ENCODE measurements at places on chromosomes 3 and 15.

DNA sequence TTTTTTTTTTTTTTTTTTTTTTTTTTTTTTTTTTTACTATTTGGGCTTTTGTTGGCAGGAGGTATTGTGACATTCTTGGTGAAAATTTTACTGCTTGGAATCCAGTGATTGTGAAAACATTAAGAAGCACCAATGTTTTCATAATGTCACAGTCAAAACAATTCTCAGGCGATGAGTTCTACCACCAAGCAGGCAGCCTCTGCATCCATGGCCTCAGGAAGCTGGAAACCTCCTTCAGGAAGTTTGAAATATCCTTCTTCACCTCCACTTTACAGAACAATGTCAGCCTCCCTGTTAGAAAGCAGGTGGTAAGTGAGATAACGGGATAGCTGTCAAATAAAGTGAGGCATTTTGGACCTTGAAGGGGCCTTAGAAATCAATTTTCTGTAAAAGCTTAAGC is 98.3 kb downstream of the MEX3B start:
- no peak for DNase-seq

DNA sequence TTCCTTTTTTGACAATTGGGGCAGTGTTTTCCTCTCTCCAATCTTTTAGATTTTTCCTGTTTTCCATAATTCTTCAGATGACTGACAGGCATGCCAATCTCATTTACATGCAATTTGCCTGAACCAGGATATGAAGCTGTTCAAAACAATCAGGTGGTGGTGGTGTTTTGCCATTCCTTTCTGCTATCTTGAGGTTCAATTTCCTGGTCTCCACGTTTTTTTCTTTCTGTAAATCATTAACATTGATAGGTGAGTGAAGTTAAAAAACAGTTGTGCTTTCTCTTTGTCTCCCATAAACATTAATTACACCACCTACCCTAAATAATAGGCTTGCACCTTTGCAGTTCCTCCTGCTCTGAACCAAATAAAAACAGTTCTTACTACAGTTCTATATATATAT is 49.1 kb downstream of the C2CD4A start:
- DNase-seq = no peak

GRCh38 chr3:96083610-96084009 is 730.8 kb upstream of the EPHA6 start:
- no peak for DNase-seq

- DNase-seq = no peak
These were observed 132.9 kb upstream of the TMCO5A start for GRCh38 chr15:37801529-37801928.

DNA sequence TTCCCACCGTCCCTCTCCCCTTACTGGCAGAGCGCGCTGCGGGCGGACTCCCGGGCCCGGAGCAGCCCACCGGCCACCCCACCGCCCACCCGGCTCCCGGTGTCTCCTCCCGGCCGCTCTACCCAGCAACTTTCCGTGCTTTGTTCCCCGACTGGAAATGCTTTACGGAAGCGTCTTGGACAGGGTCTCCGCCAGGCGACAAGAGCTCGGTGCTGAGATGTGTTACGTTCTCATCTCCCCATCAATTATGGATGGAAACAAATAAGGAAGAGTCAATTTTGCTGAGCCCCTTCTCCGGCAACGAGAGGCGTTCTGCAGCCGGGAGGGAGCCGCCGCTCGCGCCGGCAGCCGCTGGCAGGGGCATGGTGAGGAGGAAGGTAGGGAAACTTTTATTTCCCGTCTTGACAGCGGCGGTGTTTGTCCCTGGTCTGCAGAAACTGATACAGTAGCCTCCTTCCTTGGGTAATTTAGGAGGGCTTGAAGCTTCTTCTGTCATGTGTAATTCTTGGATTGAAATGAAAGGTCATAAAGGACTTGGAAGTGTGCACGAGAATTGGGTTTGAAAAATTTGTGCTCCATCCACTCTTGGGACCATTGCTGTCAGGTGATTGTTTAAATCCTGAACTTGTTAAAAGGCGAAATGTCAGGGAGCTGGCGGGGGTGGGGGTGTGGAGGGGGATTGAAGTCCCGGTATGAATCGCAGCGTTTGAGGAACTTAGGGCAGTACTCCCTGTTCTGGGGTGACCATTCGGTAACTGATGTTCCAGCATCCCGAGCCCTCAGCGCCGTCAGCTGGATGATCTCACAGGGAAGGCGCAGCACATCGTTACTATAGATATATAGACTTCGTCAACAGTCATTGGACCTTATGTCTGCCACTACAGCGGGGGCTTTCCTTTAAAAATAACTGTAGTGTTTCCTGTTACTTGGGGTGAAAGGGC is 1.5 kb downstream of the SEMA6D start:
- no peak for DNase-seq

- no peak for DNase-seq
These were observed 589.0 kb upstream of the DPPA4 start for GRCh38 chr3:109926376-109926775.

GRCh38 chr3:116192464-116192863 is 252.8 kb downstream of the LSAMP start:
- DNase-seq = no peak

- no peak for DNase-seq
These were observed 17.6 kb downstream of the EMC7 start for GRCh38 chr15:34084086-34084485.

DNA sequence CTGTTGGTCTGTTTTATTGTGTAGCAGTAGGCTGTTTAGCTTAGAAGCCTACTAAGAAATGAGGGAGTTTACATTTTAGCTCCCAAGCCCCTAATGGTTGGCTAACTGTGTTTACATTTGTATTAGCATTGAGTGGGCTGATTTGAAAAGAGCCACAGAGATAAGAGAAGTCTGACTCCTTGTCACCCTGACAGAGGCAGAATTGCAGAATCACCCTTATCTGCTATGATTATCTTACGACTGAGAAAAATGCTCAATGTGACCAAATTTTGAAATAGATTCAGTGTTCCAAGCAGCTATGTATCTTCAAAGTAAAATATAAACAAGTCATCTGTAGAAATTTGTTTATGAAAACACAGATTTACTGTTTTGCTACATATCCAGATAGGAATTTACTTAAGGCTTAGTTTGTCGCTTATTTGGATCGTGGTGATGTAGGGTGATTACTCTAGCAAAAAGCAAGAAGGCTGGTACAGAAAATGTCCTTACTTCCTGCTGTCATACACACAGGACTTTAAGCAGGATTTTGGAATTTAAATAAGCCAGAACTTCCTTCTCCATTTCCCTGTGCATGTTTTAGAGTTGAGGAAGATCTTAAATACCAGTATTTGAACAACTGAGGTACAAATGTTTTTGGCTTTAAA is 19.0 kb downstream of the SEMA6D start:
- DNase-seq = no peak

DNA sequence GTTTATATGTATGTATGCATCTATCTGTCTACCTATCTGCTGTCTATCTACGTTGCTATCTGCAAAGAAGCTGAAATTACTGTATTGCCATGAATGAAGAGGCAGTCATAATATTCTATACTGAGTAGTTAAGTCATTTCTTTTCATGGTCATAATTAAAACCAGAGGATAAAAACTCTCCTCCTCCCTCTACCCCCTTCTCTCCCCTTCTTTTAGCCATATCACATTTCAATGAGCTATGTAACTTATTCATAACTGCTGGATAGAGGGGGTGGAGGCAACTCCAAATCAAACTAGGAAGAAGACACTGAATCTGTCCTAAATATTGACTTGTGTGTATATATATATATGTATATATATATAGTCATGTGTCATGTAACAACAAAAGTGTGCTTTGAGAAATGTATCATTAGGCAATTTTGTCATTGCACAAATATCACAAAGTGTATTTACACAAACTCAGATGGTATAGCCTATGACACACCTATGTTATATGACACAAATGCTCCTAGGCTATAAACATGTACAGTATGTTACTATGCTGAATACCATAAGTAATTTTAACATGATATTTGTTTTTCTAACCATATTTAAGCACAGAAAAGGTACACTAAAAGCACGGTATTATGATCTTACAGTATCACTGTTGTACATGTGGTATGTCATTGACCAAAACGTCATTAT is 229.7 kb upstream of the KCNMB2 start:
- no peak for DNase-seq

DNA sequence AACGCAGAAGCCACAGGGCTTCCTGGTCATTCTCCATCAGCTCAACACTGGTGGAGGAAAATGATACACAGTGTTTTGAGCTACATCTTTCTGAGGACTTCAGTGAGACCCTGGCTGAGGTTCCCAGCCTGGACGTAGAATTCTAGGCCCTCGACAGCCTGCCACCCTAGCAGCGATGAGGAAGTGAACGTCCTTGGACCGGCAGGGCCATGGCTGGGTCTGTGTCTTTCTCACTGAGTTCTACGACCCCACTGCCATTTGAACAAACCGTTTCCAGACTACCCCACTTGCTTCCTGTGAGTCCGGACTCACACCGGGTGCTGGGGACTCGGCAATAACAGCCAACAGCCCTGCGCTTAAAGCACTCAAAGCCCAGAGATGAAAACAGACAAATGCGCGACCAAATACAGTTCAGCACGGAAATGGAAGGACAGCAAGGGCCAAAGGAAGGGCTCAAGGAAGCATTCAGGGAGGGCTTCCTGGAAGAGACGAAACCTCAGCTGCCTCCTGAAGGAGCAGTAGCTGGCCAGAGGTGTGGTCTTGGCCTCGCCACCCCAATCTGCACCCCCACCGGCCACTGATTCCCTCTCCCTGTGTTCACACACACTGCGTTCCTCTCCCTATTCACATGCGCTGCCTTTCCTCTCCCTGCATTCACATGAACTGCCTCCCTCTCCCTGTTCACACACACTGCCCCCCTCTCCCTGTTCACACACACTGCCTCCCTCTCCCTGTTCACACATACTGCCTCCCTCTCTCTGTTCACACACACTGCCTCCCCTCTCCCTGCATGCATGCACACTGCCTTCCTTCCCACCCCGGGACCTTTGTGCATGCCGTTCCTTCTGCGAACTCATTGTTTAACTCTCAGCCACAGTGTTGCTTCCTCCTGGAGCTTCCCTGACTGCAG is 136.3 kb upstream of the PRR20G start:
- DNase-seq = no peak

DNA sequence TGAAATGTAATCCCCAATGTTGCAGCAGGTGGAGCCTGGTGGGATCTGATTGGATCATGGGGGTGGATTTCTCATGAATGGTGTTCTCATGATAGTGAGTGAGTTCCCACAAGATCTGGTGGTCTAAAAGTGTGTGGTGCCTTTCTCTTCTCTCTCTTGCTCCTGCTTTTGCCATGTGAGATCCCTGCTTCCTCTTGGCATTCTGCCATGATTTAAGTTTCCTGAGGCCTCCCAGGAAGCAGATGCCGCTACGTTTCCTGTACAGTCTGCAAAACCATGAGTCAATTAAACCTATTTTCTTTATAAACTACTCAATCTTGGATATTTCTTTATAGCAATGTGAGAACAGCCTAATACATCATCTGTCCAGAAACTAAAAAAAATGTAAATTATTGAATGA is 298.3 kb downstream of the MEX3B start:
- no peak for DNase-seq

- DNase-seq = no peak
These were observed 117.0 kb upstream of the ARL6 start for GRCh38 chr3:97647441-97647982.

DNA sequence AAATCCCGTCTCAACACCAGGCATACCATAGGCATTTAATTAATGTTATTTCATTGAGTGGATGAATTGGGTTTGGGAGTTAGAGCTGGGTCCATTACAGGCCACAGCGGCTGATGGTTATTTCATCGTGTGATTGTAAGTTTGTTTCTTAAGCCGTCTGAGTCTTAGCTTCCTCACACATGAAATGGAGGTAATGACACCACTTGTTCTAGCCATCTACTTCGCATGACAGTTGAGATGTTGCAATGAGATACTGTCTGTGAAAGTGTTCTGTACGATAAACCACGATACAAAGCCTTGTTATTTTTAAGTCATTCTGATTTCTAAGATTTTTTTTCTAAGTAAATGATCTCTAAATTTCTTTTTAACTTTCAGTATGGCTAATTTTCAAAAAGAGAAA is 8.6 kb upstream of the TP63 start:
- no peak for DNase-seq

- no peak for DNase-seq
These were observed 51.1 kb upstream of the SPATA12 start for GRCh38 chr3:57009367-57009766.

DNA sequence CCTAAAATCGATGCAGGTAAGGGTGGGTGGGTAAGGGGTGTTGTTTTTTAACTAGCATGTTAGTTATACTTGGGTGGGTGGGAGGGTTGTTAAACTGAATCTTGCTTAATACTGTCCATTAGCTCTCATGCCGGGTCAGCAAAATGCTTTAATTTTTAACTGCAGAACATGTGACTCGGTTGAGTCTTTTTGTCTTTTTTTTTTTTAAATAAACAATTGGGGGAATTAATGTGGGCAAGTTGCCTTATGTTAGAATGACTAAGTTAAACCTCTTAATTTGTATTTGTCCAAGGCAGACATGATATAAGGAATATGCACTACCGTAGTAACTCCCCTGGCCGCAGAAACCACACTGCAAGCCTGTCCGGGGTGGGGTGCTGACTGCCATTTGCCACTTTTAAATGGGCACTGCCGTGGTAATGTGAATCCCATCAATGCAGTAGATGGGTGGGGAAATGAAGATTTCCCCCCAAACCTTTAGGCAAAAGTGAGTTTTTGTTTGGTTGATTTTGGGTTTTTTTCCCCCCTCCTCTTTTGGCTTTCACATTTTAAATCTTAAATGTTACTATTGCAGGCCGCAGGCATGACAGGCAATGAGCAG is 54.3 kb upstream of the CCR4 start:
- no peak for DNase-seq

- DNase-seq = no peak
These were observed 259.2 kb downstream of the ADAMTSL3 start for GRCh38 chr15:83913034-83913632.

GRCh38 chr15:69058830-69059556 is 44.5 kb downstream of the NOX5 start:
- DNase-seq = peak; percentile 35

DNA sequence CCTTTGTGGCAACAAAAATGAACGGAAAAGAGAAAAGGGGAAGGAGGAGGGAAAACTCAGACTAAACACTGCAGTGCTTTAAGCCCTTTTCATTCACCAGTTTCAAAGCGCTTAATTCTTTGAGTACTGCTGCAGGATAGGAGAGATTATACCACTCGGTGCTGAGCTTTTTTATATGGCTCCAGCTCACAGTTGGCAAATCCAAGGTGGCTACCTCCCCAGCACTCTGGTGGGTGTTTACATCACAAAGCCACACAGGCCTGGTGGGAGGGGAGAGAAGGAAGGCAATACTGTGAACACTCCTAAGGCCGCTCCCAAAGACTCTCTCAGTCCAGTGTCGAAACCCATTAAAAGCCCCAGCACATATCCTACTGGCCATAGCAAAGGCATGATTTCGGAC is 191.4 kb downstream of the STT3B start:
- DNase-seq = no peak

DNA sequence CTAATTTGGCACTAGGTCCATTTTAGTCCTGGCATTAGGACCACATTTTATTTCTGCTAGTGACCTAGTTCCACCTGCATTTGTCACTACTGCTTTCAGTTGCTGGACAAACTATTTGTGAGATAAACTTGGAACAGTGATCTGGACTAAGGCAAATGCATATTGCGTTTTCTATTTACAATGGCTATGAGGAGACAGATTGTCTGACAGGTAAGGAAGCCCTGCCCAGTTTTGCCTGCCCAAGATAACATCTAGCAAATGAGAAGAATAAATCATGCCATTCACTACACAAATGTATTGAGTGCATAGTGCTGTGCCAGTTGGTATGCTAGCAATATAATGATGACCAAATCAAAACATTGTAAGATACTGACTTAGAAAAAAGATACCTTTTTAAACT is 245.7 kb downstream of the GRM7 start:
- no peak for DNase-seq

Data from stimulated activated CD8-positive, alpha-beta memory T cell treated with anti-CD3 and anti-CD28 coated beads, Interleukin-12 subunit alpha, Interleukin-12 subunit beta, amount 100 ng/mL, for 4 hours (primary cell).